ENCODE measurements at places on chromosomes 6 and 20. TPM values are rescaled to one million over a fixed set of nuclear protein-coding genes. Genes with fewer than 3 reads are reported as not detected.

DNA sequence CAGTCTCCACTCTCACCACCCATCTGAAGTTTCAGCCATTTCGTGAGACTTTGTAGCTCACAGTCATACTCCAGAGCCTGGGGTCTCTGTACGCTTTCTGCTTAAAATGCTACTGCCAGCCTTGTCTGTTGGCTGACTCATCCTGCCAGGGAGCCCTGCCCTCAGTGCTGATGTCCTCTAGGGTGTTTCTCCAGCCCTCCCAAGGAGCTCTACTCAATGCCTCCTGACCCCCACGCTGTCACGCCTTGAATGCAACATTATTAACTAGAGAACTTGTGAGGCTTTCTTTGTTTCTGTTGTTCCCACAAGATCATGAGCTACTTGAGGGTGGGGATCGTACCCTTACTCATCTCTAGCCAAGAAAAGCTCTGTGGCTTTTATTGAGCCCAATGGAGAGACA is 20.1 kb downstream of the KIF16B start:
- DNase-seq: no peak

The METTL24 gene
- not detected for polyA plus RNA-seq

GRCh38 chr6:163263998-163264661 is 150.4 kb upstream of the QKI start:
- no peak for DNase-seq

The PKIB gene
- polyA plus RNA-seq: 0.49 TPM

The RAET1L gene
- polyA plus RNA-seq: not detected

DNA sequence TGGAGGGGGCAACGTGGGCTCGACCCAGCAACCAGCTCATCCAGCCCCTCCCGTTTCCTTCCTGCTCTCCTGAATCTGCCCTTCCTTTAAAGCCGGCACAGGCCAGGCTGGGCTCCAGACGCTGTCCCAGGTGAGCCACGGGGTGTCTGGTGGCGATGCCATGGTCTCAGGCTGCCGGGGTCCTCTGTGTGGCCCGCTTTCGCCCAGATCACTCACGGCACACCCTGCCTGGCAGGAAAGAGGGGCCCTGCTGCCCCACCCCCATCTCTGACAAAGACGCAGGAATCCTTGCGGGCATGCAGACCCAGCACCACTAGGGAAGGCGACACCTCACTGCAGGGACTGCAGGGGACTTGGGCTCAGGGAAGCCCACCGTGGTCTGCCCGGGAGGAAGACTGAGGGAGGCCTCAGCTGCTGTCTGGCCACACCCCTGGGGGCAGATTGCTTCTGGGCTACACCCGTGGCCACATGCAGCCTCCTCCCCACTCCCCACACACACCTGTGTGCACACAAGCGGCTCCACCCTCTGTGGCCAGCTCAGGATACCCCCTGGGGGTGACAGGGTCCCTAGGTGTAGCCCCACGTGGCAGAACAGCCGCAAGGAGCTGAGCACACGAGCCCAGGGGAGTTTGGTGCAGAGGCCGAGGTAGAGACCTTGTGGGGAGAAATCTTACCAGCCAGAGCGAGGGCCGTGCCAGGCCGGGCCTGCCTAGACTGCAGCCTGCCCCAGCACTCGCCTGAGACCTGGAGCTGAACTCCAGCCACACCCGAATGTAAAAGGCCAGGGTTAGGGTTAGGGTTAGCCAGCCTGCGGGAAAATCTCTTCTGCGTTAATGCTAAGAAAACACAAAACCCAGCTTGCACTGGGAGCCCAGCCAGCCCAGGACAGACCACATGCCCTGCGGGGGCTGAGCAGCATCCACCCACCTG is 104.6 kb downstream of the DLL1 start:
- no peak for DNase-seq

- peak; percentile 58 for DNase-seq
These were observed 179.9 kb downstream of the ZDHHC14 start for GRCh38 chr6:157560691-157561413.

GRCh38 chr6:125296471-125296870 is 5.3 kb downstream of the HDDC2 start:
- DNase-seq: no peak

- DNase-seq: no peak
These were observed 275.6 kb upstream of the PREP start for GRCh38 chr6:105678516-105678915.

DNA sequence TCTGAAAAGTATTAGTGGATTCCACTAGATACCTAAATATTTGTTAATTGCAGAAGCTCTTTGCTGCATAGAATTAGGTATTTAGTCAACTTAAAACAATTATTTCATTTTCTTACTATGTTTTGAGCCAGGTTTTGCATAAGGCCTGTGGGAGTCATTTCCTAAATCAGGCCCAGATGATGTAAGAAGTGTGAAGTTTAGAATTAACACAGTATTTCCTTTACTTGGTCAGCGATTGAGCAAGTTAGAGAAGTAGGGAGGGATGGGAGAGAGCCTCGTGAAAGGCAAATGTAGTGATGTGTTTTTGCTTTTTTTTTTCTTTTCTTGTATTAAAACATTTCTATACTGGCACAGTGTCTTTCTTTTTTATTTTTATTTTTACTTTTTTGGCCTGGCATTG is 711.1 kb downstream of the HDGFL1 start:
- no peak for DNase-seq

The SLC17A2 gene
- not detected for polyA plus RNA-seq

The PIM1 gene
- 13.6 TPM for polyA plus RNA-seq

DNA sequence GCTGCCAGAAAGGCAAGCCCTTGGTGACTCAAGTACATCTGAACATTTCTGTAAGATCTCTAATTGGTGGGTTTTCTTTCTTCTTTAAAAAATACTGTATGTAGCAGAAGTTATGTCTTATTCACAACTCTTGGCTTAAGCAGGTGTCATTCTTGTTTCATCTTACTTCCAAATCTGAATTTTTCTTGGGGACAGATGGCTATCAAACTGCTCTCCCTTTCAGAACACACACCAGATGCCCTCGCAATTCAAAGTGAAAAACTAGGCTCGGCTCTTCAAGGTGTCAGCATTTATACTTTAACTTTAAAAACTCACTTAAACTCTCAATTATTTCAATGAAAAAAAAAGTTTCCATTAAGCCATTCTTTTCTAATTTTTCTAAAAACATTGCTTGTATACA is 49.7 kb downstream of the PAK5 start:
- DNase-seq: no peak

The ARMC12 gene
- polyA plus RNA-seq: 2.8 TPM

DNA sequence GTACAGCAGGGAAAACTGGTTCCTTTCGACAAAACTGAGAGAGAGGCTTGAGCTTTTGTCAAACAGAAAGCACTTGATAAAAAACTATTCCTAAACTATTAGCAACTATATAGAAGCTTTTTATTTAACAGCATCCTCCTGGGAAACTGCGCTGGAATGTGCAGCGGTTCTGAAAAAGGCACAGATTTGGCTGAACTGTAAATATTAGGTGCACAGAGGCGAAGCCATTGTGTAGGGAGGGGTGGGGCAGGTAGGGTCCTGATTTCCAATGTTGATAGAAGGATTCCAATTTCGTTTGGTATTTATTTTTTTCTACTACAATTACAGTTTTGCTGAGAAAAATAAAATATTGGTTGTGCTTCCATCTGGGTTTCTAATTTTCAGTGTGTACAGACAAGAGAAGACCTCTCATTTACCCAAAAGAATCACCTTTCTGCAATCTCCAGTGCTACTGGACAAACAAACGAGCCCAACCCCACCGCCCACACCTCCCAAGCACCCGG is 698 bp upstream of the SH3BGRL2 start:
- DNase-seq: no peak

GRCh38 chr6:99309557-99309956 is 39.9 kb downstream of the FAXC start:
- no peak for DNase-seq

DNA sequence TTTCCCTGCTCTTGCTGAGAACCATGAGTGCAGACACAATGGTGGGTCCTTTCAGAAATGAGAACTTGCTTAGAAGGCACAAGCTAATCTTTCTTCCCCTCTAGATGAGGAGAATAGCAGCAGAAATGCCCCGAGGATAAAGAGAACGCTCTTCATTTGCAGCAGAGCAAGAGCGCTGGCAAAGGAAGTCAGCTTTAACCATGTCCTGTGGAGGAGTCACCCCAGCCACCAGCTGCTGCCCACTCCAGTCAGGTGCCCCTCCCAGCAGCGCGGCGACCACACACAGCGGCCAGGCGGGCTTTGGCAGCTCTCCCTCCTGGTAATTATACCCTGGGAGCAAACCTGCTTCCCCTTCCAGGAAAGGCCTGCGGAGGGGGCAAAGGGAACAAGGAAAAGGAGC is 42.4 kb upstream of the EMILIN3 start:
- no peak for DNase-seq

The PI16 gene
- polyA plus RNA-seq: 1.4 TPM

DNA sequence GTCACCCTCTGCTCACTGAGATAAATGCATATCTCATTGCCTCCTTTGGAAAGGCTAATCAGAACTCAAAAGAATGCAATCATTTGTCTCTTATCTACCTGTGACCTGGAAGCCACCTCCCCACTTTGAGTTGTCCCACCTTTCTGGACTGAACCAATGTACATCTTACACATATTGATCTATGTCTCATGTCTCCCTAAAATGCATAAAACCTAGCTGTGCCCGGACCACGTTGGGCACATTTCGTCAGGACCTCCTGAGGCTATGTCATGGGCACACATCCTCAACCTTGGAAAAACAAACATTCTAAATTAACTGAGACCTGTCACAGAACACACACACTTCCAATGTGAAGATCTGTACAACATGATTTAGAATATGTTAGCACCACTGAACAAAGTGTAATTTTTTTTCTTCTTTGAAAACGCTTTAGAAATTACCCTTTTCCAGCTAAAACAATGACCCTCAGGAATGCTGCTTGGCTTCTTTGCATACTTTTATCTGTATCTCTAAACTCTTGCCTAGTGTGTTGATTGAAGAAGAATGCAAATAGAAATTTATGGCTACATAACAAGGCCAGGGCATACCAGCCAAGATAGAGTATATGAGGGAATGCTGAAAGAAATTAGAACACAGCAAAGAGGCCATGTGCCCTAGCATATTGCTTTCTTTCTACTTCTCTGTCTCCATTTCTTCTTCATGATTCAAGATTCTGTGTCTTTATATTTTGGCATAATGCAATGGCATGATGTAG is 84.6 kb upstream of the DST start:
- no peak for DNase-seq

- DNase-seq: no peak
These were observed 81.9 kb downstream of the TFAP2C start for GRCh38 chr20:56711018-56711417.

The DEF6 gene
- 172 TPM for polyA plus RNA-seq

- DNase-seq: no peak
These were observed 296.7 kb downstream of the SAMD5 start for GRCh38 chr6:147805155-147805554.

GRCh38 chr6:170007468-170008293 is 256.3 kb downstream of the ERMARD start:
- no peak for DNase-seq

The B3GAT2 gene
- polyA plus RNA-seq: not detected

GRCh38 chr6:70241991-70242420 is 60.9 kb downstream of the COL9A1 start:
- no peak for DNase-seq

GRCh38 chr6:16398587-16398986 is 160.2 kb downstream of the GMPR start:
- no peak for DNase-seq

The MDN1 gene
- 15.8 TPM for polyA plus RNA-seq

The LY6G6F gene
- polyA plus RNA-seq: 0.32 TPM

The BPIFB6 gene
- polyA plus RNA-seq: not detected

Data from B cell (primary cell).